Foreskin fibroblast (primary cell): ENCODE measurements at places on chromosomes 12 and 14.
A peak's percentile ranks its signal among the peaks of the same experiment; 100 is the strongest.

GRCh38 chr12:30500532-30500931 lies 195.1 kb downstream of the IPO8 start:
- no peak for DNase-seq

- no peak for DNase-seq
Measured at GRCh38 chr12:79441534-79441933, 249.2 kb downstream of the PAWR start.

- no peak for DNase-seq
Measured at GRCh38 chr12:103456006-103456405, 39.8 kb downstream of the C12orf42 start.

DNA sequence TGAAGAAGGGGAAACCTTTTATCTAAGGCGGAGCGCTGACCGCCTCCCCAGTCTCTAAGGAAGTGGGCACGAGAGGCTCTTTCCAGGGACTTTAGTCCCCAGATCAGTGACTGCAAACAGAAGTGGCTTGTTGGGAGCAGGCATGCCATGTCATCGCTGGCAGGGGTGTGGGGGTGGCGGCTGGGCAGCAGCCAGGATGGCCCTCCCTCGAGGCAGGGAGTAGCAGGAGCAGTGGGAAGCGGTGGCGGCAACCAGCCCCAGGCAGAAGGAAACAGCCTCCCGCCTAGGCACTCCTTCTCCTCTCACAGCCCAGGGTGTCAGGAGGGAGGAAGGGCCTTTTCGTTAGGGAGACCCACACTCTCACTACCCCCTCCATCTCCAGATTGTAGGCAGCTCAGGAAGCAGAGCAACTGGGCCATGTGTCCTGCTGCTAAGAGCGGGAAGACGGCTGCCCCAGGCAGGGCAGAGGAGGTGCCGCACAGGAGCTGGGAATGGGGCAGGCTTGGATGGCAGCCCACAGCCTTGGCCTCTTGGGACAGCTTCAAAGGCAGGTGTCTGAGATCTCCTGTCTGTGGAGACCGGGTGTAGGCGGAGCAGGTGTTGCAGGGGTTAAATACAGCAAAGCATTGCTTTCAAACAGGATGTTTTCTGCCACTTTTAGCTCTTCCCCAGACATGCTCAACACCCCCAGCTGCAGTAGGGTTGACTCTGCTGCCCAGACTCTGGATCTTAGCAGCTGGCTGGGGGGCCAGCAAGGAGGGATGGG lies 21.8 kb downstream of the VDR start:
- no peak for DNase-seq

DNA sequence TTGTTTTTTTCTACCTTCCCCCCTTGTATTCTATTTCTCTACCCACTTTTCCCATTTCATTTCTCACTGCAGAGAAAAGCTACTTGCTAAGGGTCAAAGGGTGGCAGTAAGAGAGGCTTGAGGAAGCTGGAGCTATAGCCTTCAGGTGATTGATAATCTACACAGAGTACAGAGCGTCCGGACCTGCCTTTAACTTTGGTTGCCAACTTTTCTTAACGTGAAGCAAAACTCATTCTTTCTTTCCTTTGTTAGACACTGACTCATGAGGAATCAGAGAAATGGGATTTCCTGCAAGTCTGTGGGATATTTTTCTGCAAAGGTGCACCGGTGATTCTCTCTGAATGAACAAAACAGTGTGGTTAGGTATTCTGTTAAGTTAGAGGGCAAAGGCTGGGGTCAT lies 133.3 kb downstream of the RMST start:
- DNase-seq = no peak

- no peak for DNase-seq
Measured at GRCh38 chr12:26798023-26798422, 35.0 kb downstream of the ITPR2 start.

DNA sequence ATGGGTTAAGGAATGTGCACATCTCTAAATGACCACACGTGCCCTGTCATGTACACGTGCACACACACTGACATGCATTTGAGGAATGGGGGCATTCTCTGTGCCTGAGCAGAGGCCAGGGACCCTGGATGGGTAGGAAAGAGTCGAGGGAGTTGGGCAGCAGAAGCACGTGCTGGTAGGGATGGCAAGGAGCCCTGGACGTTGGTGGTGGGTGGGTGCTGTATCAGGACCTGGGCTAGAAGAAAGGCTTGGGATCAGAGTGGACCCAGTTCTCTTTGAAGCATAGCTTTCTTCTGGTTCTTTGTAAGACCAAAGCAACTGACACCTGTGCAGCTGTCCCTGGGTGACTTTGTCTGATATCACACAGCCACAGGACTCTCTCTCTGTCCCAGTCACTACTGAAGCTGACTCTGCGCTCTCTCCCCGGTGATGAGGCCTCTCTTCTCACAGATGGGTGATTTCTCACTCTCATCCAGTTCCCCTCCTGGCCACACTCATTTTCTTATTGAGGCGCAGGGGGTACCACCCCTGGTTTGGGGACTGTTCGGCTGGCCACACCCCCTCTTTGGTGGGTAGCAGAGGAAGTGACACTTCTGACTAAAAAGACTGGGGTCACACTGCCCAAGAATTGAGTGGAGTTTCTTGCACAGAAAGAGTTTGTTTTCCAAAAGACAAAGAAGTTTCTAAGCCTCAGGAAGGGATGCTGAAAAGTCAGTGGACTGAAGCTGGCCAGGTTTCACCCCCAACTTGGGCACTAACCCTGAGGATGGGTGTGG lies 171.7 kb upstream of the RTL1 start:
- DNase-seq = no peak

GRCh38 chr14:106556665-106557289 lies 1030.4 kb downstream of the TMEM121 start:
- no peak for DNase-seq

DNA sequence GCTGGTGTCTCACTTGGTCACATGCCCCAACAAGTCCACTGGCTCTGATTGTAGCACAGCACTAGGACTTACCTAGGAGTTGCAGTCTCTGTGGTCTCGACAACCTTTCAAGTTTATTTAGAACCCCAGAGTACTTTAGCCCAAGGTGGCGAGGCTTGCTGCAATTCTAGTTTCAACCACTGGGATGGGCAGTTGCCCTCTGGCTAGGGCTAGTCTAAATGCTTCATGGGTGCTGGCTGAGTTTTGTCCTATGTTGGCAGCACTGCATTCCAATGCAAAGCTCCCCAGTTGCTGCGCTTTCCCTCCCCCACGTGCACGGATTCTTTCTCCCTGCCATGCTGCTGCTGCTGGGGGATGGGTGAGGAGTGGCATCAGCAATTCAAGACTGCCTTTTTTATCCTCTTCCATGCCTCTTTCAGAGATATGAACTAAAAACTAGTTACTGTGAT lies 207.9 kb downstream of the SYNE2 start:
- DNase-seq = no peak

GRCh38 chr14:96727491-96727890 lies 69.7 kb upstream of the VRK1 start:
- no peak for DNase-seq

DNA sequence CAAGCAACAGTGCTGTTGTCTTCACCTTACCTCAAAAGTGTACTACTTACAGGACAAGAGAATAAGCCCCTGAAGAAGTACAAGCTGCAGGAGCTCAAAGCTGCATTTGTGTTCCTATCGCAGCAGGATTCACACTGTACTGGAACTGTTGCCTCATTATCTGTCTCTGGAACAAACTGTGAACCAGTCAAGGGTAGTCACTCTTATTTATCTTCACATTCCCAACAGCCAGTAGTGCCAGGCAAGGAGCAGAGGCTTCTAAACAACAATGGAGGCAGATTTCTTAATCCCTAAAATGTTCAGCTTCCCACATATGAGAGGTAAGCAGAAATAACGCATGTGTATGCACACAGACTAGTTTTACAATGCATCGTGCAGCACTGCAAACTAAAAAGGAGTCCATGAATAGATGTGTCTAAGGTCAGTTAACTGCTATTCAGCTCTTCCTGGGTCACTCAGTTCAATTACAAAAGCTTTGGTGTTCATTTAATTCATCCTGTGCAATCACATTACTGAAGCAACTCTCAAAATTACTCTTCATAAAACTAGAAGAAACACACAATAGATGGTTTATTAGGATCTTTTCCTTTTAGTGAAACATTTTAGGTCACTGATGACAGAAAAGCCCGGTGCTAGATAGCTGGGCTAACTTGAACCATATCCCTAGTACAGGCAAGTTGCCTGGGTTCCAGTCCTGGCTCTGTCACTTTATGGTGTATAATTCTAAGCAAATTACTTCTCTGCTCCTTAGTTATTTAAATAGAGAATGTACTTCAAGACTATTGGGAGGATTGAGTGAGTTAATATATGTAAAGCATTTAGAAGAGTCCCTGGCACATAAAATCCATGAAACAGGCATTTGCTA lies 2.7 kb downstream of the APPL2 start:
- no peak for DNase-seq

DNA sequence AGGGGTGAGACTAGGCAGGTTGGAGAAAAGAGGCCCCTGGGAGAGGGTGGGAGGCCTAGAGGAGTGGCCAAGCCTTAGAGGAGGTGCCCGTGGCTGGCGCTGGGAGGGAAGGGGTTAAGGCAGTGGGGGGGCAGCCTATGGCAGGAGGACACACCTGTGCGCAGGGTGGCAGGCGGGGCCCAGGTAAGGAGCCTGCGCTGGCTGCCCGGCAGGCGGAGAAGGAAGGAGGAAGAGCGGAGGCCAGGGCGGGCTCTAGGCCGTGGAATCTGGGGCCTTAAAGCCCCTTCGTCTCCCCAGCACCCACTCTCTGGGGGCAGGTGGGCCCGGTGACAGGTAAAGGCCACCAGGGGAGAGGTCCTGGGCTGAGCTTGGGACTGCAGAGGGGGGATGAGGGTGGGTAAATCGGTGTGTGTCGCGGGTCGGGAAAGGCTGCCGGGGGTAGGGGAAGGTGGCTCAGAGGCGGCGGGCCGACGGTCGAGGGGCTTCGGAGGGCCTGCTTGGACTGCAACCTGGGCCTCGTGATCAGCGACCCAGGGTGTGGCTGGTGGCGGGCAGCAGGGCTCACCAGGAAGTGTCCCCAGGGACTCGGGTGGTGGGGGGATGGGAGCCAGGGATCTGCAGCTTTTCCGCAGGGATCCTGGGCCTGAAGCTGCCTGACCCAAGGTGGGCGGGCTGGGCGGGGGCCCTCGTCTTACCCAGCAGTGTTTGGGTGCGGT lies 7.3 kb downstream of the PHB2 start:
- no peak for DNase-seq

DNA sequence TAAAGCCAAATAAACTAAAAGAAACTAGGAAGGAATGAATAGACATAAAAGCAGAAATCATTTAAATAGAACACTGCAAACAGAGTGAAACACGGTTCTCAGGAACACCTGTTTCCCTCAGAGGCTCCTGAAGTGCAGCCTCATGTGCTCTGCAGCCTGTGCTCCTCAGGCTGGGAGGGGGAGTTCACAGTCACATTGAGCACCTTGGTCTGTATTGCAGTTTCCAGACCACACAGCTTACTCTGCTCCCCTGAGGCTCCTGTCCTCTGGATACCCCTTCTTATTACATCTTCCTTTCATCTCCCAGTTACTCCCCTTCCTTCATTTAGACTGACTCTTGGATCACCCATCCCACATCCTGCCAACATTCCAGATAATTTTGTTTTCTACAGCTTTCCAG lies 49.7 kb upstream of the DCD start:
- DNase-seq = no peak

DNA sequence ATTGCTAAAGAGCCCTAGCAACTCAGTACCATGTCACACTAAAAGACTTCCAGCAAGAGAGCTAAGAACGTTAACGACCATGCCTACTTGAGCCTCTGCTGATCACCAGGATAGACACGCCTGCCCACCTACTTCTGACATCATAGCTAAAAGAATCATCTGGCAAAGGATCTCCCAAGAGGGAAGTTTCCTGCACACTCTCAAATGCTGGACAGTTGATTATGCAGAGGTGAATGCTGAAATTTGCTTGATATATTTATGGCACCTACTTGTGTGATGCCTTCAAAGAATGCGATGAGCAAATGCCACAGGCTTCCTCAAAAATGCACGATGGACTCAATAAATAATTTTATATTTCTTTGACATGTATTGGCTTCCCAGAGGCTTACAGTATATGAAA lies 113.6 kb downstream of the GALC start:
- DNase-seq = no peak

- DNase-seq = no peak
Measured at GRCh38 chr12:117240081-117240755, 49.9 kb upstream of the FBXO21 start.

DNA sequence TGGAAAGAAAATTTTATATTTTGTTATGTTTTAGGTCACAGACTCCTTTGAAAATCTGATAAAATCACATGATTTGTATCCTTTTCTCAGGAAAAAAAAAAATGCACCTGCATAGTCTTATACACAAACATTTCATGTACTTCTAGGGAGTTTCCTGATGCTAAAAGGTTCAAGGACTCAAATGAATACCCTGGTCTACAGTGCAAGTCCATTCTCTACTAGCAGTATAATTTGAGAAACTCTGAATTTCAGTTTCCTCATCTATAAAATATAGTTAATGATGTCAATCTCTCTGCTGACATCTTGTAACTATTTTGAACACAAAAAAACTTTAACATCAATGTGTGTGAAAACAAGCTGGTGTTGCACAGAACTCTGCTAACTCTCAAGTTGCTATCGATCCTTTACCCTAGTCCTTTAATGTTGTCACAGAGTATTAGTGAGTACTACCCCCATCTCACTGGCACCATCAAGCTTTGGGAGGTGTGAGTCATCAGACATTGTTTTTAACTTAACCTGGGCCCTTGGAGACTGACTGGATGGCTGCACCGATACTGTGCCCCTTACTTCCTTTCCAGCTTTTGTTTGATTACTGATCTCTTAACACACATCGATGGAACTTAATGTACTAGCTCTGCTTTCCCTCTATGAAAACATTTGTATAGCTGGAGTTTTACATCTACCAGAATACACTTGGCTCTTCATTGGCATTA lies 251.9 kb upstream of the SOX5 start:
- DNase-seq = no peak

DNA sequence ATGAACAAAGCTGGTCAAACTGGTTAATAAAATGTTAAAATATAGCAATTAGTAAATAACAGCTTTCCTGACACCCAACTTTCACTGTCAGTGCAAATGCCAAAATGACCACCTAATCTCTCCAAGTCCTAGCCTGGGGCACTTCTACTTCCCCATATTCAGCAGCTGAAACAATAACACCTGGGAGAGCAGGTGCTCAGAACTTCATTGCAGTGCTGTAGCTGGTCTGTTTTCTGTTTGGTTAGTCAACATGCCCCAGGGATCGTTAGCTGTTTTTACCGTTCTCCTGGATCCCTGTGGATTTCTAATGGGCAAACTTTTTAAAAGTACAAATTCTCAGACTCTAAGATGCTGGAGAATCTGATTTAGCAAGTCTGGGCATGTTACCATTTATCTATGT lies 759.7 kb downstream of the GALC start:
- DNase-seq = no peak

- DNase-seq = peak; percentile 86
Measured at GRCh38 chr14:24965934-24966578, 83.9 kb downstream of the STXBP6 start.

DNA sequence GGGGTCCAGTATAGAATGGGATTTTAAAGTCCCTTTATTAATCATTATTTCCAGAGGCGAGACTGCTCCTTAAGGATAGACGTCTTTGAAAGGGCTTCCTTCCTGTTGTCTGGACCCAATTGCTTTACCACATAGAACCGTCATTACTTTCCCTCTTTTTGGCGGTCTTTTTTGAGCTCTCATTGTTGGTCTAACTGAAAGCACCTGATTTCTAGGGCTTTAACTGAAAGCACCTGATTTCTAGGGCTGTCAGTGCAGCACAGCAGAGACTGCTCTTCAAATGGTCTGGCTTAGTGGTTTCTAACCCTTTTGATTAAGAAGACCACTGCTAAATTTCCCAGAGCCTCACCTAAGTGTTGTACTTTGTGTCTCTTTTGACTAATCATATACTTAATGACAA lies 95.8 kb downstream of the PRKCH start:
- no peak for DNase-seq

GRCh38 chr14:68655911-68656316 lies 137.0 kb downstream of the ZFP36L1 start:
- DNase-seq = no peak

- DNase-seq = peak; percentile 54
Measured at GRCh38 chr12:7144414-7145120, 14.4 kb downstream of the CLSTN3 start.
